ENCODE measurements at places on chromosomes 16 and 17.

- DNase-seq, result no peak
Observed at GRCh38 chr17:9937901-9938300, 32.8 kb upstream of the RCVRN start.

DNA sequence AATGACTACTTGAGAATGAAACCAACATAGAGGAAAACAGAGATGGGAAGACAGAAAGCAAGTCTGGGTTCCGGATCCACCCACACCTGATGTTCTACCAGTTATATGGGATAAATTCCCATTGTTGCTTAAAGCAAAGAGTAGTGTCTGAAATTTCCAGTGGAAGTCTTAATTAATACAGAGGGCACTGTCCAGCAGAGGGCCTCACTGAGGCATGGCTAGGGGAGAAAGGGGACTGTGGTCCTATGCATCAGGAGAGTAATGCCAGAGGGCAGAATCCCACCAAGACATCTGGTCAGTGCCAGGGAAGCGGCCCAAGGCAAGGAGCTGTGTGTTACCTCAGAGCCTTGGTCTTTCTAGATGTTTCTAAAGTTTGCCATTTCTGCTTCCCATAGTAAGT, 7.5 kb upstream of the UMOD start:
- no peak for DNase-seq

DNA sequence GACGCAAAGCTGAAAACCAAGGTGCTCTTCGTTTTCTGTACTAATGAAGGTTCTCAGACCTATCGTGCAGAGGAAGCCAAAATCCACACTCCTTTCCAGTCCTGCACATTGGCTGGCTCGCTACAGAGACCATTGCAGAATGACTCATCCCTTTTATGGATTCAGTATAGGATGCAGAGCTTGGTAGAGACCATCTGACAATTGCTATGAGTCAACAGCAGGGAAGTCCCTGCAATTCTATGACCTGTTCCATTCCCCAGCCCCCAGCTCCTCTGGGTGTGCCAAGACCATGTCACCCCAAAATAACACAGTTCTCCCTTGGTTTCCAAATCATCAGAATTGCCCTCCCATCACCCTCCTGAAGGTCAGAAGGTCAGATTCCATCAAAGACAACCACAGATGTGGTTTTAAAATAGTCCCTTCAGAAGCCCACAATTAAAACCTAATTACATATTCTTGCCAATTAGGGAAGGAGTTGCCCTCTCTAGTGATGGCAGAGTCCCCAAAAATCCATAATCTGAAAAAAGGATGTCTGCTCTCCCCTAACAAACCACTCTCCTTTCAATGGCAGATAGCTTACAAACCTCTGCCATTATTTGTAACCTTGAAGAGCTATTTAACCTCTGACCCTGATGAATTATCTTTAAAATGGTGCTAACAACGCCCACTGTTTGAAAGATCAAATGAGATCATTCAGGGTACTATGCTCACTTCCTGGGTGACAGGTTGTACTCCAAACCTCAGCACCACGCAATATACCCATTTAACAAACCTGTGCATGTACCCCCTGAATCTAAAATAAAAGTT, 108.2 kb upstream of the RBBP6 start:
- peak; percentile 28 for DNase-seq

DNA sequence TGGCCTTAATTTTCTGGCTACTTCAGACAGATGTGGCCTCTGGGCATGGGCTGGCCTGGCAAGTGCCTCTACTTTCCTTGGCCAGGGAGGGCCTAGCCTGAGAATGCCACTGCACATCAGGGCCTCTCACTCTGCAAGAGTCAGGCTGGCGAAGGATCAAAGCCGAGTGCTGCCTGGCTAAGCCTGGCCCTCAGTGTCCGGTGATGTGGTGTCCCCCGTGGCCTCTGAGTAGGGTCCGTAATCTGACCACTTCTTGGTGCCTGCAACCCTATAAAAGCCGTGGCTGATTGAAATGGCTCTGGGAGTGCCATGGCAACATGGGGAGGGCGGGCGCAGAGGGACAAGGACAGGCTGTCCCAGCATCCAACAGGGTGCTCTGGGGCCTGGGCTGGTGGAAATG, 30.2 kb downstream of the TBX4 start:
- DNase-seq, result no peak

DNA sequence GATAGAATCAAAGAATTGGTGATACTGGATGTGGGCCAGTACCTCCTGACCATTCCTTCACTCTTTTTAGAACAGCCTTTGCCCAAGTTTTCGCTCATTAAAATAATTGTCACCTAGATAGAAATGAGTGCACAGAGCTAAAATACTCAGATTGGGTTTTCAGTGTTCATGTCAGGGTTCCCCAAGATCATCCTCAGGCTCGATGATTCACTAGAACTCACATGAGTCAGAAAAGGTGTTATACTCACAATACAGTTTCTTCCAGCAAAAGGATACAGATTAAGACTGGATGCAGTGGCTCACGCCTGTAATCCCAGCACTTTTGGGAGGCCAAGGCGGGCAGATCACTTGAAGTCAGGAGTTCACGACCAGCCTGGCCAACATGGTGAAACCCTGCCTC, 19.9 kb downstream of the ERCC4 start:
- no peak for DNase-seq

GRCh38 chr16:49026566-49027181, 255.0 kb downstream of the CBLN1 start:
- DNase-seq, result no peak

GRCh38 chr17:41415411-41415810, 9.0 kb downstream of the KRT37 start:
- peak; percentile 20 for DNase-seq

DNA sequence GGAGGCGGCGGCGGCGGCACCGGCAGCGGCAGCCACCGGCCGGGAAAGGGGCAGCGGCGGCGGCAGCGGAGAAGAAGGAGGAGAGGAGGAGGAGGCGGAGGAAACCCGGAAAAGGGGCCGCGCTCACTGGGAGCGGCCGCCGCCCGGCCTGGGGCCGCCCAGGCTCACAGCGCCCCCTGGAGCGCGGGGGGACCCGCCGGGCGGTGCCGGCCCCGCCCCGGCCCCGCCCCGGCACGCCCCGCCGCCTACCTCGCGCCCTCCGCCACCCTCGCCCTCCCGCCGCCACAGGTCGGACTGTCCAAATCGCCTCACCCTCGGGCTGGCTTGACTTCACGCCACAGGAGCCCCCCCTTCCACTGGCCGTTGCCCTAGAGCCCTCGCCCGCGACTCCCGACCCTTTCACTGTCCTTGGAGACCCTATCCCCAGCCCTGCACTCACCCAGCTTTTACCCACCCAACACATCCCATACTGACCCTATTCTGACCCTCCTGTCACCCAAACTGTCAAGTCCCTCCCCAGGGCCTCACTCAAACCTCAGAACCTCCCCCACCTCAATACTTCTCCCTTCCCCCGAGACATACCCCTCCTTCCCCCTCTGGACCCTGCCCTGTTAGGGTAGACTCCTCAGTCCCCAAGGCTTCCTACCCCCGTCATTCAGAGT, at the start of gene CSNK2A2:
Gene CSNK2A2, minus strand, starts transcription at position 85 of the 662 bp plus-strand sequence. CDS start 370 bp downstream, outside the sequence.
- DNase-seq, result peak; percentile 79

GRCh38 chr17:80104321-80104955, 3.1 kb downstream of the GAA start:
- peak; percentile 30 for DNase-seq

DNA sequence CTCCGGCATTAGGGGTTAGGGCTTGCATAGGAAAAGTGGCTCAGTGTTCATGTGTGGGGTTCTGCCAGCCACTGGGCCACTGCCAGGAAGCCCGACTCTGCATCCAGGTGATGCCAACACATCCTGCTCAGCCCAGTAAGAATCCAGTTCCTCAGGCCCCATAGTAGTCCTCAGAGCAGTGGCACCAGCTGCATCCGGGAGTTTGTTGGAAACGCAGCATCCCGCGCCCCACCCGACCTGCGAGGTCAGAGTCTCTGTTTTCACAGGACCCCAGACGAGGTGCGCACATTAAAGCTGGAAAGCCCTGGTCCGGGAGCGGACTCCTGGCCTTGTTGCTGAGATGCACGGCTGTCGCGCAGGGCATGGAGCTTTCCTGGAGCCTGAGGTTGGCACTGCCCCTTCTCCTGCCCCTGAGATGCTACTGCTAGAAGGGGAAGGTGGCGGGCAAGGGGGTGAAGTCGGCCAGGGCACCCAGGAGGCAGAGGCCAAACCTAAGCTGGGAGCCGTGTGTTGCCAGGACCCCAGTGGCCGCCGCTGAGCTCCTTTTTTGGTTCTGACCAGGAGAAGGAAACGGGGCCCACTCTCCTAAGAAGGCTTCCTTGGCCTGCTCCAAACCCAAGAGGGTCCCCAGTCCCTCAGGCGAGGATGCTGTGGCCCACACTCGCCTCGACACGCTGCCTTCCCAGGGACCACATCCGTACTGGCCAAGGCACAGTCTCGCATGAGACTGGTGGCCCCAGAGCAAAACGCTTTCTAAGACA, 44.4 kb downstream of the NOS2 start:
- no peak for DNase-seq

DNA sequence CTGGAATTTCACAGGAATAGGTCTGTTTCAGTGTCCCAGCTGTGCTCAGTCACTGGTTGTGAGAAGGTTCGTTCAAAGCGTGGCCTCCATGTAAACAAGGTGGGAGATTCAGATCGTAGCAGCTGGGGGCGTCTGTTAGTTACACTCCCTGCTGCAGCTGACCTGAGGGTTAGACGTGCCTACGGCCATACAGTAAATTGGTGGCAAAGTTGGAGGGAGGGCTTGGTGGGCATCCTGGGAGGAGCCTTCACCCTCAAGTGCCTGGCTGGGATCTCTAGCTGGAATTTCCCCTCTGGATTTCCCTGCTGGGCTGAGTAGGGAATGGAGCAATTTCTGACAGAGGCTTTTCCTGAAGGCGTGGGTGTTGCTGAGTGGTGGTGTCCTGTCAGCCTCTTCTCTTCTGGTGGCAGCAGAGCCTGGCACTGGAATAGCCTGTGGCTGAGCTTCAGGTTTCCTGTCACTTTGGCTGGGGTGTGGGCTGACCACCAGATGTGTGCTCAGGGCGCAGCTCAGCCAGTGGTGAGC, 6.4 kb downstream of the FCSK start:
- DNase-seq, result peak; percentile 54

DNA sequence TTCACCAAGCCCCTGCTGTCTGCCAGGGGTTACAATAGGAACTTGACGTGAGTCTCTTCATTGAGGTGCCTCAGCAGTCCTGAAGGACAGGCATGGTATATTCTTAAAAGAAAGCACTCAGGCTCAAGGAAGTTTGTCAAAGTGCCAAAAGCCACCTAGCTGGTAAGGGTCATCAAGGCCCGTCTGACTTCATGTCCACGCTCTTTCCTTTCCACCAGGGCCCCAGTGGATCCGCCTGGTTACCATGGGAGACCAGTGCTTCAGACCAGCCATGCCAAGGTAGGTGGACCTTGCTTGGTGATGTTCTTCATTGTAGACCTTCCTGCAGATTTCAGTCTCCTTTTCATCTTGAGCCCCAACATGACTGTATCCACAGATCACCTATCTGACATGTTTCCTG, 27.6 kb upstream of the CCL1 start:
- DNase-seq, result no peak

- no peak for DNase-seq
Observed at GRCh38 chr16:67915831-67916723, 15.6 kb downstream of the CTRL start.
